ENCODE measurements at places on chromosomes 1 and 21.

- no peak for DNase-seq
These were observed 39.4 kb upstream of the LMX1A start for GRCh38 chr1:165395901-165396300.

DNA sequence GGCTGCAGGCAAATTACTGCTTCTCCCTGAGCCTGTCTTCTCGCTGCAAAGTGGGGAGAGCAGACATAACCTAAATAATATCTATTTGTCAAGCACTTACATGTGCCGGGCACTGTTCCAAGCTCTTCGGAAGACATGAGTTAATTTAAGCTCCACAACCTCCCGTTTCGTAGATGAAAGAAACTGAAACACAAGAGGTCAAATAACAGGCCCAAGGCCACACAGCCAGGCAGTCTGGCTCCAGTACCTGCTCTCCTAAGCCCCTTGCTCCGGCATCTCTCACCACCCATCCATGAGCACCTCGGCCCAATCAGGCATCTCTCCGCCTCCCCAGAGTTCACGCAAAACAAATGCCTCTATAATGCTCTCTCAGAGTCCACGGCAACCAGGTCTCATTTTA lies 65.4 kb downstream of the TAS1R2 start:
- DNase-seq = no peak

GRCh38 chr1:42449256-42449655 lies 6.6 kb downstream of the ZMYND12 start:
- no peak for DNase-seq

DNA sequence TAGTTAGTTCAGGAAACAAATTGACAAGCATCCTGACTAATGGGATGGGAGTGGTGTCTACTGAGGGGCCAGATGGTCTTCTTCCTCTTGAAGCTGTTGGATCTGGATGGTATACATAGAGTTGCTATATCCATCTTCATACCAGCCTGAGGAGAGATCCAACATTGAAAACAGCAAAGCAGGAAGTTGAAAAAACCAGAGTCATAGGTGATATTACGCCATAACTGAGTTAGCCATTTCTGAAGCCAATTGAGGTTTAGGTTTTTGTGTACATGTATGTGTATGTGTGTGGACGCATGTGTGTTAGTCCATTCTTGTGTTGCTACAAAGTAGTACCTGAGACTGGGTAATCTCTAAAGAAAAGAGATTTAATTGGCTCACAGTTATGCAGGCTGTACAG lies 2.3 kb upstream of the TSPAN2 start:
- no peak for DNase-seq

DNA sequence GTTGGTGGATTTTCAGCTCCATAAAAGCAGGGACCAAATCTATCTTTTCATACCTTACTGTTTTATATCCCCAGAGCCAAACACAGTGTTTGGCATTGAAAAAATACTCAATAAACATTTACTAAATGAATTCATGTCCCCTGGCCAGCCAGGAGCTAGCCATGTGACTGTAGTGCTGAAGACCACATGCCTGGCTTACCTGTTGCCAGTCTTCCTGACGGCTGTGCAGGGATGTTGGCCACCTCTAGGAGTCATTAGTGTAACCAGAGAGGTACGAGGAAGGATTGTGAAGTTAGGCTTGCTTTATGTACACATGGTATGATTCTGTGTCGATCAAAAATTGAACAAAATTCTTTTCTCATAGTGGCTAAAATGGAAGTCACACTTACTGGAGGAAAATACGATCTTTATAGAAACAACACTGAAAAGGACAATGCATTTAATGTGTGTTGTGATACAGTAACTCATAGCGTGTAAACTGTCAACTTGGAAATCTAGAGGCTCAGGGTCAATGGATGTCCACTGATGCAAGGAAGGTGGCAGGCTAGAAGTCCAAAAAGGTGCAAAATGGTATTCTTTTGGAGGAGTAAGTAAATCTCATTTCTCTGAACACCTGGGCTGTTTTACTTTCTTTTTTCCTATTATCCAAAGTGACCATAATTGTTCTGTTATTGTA lies 60.9 kb downstream of the FGGY start:
- no peak for DNase-seq

DNA sequence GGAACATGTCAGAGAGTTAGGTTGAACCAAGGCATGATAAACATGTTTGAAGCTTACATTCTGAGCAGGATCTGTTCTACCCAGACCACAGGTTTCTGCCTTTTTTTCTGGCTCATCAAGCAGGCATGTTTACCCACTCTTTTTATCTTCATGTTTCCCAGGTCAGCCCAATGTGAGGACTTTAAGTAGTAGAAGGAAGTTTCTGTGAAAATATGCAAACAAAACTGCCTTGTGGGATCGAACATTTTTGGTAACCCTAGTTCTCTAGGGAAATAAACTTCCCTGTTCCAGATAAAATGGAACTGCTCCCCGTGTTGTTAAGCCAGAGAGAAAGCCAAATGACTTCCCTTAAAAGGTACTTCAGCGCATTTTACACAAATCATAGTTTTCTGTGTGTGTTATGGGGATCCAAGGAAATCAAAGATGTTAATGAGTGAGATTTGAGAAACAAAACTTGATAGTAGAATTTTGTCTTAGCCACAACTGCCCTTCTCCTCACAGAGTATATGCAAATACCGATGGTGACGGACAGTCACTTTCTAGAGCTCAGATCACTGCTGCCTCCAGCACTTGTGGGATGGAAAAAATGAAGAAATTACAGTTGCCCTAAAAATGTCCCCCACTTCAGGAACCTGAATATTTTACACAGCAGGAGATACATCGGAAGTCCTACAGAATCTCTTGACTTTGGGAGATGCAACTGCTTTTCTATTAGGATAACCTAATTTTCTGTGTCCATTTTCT lies 765 bp upstream of the HIPK1 start:
- DNase-seq = peak; percentile 35

DNA sequence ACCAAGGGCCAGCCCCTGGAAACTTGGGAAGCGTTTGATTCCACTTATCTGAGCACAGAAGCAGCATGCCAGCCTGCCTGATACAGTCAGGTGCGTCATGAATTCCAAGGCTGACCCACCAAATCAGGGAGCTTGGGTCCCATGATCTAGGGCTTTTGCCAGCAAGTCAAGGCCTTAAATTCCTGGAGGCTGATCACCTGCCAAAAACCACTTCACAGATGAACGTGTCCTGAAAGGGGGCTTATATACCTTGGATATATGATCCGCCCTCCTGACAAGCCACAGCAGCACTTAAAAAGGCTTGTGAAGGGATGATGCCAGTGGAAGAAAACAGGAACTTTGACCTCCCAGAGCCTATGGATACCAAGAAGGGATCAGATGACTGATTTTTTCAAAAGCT lies 24.0 kb upstream of the CLIC6 start:
- no peak for DNase-seq

GRCh38 chr1:158087320-158087927 lies 93.3 kb upstream of the CD1D start:
- peak; percentile 77 for DNase-seq
